ENCODE measurements at places on chromosomes 7 and 10.

- no peak for DNase-seq
Observed at GRCh38 chr7:129523924-129524323, 21.6 kb downstream of the SMKR1 start.

DNA sequence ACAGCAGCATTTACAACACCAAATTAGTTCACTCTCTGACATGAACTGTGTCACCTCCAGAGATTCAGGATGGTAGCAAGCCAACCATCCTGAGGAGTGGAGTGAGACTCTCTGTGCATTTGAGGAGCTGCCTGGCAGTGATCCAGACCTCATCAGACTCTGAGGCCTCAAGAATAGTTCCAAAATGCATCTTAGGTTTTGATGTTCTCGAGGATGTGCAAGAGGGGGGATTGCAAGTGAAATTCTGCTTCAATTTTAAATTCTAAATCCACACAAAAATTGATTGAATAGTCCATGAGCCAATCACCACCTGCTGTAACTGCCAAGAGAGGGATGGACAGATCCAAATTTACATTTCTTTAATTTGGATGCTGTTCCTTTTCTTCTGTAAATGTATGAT lies 49.7 kb downstream of the SLK start:
- no peak for DNase-seq

DNA sequence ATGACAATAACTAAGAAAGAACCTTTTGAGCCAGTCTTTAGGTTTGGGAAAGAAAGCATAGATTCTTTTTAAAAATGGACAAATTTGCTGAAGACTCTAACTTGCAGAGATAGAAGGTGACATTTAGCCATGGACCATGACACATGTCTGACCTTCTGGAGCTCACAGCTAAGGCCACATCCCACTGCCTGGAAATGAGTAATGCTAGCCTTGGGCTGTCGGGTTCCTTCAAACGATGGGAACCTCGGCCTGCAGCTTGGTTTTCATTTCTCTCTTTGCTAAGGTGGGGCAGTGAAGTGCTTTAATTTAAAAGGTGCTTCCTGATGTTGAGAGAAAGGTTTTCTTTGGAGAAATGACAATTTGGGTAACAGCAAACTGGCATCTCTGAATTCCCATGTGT lies 223.2 kb downstream of the FANK1 start:
- no peak for DNase-seq

GRCh38 chr7:2673934-2674333 lies 14.1 kb upstream of the AMZ1 start:
- DNase-seq: no peak

GRCh38 chr7:129502708-129503685 lies 666 bp downstream of the SMKR1 start:
- no peak for DNase-seq

DNA sequence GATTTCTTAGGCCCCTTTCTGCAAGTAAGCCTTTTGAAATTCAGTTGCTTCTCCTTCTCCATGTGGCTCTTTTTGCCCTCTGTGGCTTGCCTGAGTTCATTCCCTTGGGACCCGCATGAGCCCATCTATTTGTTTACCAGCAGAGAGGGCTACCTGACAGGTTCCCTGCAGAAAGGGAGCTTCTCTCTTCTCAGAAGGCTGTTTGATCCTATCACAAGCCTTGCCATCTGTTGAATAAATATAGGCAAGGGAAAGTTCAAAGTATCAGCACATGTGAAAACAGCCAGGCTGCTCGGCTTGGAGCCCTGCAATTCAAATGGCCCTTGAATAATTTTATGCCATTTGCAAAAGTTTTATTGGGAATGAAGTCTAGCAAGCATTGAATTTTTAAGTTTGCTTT lies 720.2 kb upstream of the FZD8 start:
- DNase-seq: no peak

- DNase-seq: no peak
Observed at GRCh38 chr10:117748058-117748457, 205.5 kb downstream of the EMX2 start.

DNA sequence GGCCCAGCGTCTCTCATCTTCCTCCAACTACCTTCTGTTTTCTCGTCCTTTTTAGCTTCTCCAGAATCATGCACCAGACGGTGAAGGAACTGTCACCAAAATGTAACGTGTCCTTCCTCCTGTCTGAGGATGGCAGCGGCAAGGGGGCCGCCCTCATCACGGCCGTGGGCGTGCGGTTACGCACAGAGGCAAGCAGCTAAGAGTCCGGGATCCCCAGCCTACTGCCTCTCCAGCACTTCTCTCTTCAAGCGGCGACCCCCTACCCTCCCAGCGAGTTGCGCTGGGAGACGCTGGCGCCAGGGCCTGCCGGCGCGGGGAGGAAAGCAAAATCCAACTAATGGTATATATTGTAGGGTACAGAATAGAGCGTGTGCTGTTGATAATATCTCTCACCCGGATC lies 15.8 kb downstream of the TACR2 start:
- DNase-seq: no peak

GRCh38 chr7:158040199-158040598 lies 547.4 kb downstream of the PTPRN2 start:
- DNase-seq: no peak

DNA sequence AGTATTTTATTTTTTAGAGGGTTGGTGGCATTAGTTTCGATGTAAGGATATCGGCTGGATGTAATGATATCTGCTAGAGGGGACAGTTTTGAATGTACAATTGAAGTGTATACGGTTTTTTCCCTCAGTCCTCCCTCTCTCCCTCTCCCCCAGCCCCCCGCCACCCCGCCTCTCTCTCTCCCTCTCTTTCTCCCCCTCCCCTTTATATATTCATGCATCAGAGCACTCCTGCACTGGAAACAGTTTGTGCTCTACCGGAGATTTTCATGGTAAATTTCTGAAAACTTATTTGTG lies 1.6 kb downstream of the GLCCI1 start:
- DNase-seq: no peak

All from CD4-positive, alpha-beta T cell treated with Interleukin-4 for 4 hours (primary cell).